ENCODE measurements at places on chromosomes 6 and 20.

DNA sequence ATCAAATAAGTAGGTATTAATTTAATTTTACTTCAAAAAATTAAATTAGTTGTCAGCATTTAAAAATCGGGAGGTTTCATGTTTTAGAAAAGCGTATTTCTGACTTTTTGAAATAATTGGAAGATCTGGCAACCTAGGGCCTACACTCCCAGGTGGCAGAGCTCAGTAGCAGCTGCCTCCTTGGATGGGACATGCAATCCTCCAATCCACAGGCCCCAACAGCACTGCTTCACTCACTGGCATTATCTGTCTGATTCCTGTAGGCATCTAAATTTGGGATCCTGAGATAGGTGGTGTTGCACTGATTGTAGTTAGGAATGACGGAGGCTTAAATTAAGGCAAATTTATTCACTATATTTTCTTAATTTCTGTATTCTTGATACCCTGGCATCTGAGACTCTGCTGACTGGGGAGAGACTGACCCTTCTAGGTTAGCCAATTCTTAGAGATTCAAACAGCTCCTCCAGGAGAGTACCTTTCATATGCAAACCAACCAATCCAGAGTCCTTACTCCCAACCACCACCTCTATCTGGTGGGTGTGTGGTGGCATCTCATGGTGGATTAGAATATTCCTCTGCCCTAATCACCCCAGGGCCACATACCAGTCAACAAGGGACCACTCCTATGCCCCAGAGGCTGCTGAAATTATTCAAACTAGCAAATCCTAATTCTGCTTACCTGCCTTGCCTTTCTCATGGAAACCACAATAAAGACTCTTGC lies 146.6 kb upstream of the GLP1R start:
- DNase-seq, result no peak

GRCh38 chr6:146389740-146390139 lies 153.9 kb upstream of the RAB32 start:
- no peak for DNase-seq

- no peak for DNase-seq
These were observed 104.2 kb upstream of the PDE10A start for GRCh38 chr6:165767228-165767627.

DNA sequence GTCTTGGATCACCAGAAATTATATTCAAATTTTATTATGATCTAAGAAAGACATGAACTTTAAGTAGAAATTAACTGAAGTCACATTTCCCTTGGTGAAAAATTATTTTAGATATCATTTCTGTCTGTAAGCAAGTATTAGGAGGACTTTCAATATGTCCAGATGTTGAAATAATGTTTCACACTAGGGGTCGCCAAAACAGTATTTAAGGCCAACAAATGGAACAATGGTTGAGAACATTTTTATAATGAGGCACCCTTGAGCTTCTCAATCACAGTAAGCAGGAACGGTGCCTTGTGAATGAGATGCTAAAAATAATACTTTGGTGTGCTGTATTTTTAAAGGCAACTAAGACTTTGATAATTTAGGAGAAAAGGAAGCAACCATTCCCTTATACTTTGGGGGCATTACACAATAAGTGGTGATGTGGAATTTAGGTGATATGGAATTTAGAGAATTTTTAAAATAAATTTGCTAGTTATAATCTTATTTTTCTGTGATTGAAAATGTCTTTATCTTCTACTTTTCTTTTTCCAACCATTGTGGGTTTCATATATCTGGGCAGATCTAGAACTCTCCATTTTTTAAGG lies 9.6 kb upstream of the SF3B5 start:
- DNase-seq, result peak; percentile 71

- no peak for DNase-seq
These were observed 92.0 kb downstream of the JAG1 start for GRCh38 chr20:10581823-10582222.

Data from midbrain (tissue), 1 donor.